ENCODE measurements at places on chromosomes 16 and 17.

- DNase-seq, result no peak
Observed at GRCh38 chr16:85266857-85267256, 154.6 kb upstream of the CIBAR2 start.

- DNase-seq, result no peak
Observed at GRCh38 chr16:22358000-22358399, 16.4 kb downstream of the CDR2 start.

GRCh38 chr17:956905-957304 lies 22.7 kb downstream of the NXN start:
- no peak for DNase-seq

DNA sequence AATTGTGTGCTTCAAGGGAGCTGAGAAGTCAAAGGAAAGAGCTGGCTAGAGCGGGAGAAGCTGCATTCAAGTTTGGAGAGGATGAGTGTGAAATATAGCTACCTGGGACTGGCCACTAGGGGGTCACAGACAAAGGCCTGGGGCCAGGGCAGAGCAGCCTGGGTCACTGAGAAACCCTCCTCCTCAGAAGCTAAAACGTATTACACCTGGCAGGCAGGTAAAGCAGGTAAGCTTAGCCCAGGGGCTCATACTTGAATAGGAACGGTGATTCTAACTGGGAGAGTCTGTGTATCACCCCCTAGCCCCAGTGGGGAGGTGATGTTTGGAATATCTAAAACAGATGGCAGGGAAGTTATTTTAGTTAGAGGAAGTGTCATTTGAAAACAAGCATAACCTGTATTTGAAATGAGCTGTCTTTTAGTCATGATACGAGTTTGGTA lies 6.8 kb downstream of the KRT37 start:
- DNase-seq, result no peak
